Mucosa of descending colon (tissue), 3 donors: ENCODE measurements at places on chromosomes 7 and 10.

- DNase-seq, result no peak
These were observed 55.2 kb downstream of the PWWP2B start for GRCh38 chr10:132452216-132452650.

DNA sequence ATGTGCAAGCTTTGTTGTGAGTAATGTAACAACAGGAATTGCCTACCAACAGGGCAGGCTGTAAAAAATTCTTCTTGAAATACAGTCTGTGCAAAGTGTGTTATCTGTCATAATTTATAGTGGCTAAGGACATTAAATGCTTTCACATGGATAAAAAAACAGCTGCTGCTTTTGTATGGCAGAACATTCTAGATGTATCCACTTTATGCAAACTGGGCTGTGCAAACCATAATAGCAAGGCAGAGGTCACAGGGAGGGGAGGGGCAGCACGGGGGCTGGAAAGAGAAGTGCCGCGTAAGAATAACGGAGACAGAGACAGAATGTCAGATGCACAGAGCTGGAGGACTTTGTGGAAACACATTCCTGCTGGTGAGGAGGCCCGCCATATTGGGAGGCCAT, 86.1 kb downstream of the VOPP1 start:
- DNase-seq, result no peak

DNA sequence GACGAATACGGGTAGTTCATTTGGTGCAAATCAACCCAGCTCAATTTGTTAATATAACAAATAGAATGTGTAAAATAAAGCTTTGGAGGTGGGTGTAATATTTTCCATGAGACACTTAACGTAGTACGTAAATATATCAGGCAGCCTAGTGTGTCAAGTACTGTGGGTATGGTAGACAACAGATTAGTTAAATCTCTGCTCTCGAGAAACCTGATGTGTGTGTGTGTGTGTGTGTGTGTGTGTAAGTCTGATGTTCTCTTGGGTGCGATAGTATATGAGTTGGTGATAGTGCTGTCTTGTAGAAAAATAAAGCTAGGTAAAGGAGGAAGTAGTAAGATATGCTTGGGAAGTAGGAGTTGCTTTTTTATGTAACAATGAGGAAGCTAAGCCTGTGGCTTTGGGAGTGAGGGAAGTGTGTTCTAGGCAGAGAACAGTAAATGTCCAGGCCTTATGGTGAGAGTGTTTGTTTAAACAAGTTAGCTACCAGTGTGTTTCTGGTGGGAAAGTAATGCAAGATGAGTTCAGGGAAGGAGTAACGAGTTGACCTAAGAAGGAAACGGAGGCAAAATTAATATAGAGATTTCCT, 26.1 kb downstream of the WAC start:
- no peak for DNase-seq

DNA sequence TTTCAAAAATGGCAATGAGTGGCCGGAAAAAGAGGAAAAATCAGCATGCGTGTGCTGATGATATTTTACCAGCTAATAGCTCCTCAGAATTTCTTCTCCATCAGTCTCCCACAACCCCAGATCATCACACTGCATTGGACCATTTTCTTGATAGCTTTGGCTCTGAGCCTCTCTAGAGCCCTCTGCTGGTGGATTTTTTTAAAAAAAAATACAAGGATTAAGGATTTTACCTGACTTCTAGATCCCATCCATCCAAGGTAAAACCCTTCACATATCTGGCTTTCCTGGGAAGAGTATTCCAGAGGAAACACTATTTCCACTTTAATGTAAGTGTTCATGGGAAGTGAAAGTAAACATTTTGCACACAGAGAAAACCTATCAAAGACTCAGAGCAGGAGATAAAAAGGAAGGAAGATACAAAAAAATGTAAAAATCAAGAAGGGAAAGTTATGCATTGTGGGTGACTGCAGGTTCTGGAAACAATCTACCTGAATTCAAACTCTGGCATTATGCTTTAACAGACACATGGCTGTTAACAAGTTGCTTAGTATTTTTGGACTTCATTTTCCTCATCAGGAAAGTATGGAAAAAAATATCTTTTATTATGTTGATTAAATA, 380.9 kb downstream of the LRRTM3 start:
- DNase-seq, result no peak
